Kidney (tissue), 22 donors: ENCODE measurements at places on chromosomes 6 and 20.

DNA sequence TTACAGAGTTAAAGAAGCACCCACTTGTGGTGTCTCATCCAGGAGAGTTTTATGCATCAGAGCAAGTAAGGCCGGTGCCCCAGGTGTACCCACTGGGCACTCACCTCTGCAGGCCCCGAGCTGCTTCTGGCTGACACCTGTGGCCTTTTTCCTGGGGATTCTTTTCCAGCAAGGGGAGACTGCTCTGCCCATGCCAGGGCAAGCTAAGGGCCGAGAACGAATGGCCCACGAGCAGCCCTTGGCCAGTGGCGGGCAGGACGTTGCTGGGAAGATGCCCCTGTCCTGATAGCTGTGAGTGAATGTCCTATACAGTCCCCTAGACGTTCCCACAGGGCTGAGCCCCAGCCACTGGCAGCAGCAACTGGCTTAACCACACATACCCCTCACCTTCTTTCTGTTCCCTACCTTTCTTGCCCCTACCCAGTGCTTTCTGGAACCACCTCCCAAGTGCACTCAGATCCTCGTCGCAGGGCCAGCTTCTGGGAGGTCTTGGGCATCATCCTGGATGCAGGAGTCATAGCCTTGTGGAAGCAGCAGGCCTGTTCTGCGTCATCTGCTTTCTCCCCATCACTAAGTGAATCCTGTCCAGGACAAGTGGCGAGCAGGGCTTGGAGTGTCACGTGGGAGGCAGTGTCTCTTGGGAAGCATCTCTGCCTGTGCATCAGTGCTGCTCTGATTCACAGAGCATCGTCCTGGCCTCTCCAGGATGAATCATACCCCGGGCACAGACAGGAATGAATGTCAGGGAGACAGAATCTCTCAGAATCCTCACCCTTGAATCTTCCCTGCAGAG, 32.5 kb downstream of the SYNDIG1 start:
- DNase-seq, result no peak

DNA sequence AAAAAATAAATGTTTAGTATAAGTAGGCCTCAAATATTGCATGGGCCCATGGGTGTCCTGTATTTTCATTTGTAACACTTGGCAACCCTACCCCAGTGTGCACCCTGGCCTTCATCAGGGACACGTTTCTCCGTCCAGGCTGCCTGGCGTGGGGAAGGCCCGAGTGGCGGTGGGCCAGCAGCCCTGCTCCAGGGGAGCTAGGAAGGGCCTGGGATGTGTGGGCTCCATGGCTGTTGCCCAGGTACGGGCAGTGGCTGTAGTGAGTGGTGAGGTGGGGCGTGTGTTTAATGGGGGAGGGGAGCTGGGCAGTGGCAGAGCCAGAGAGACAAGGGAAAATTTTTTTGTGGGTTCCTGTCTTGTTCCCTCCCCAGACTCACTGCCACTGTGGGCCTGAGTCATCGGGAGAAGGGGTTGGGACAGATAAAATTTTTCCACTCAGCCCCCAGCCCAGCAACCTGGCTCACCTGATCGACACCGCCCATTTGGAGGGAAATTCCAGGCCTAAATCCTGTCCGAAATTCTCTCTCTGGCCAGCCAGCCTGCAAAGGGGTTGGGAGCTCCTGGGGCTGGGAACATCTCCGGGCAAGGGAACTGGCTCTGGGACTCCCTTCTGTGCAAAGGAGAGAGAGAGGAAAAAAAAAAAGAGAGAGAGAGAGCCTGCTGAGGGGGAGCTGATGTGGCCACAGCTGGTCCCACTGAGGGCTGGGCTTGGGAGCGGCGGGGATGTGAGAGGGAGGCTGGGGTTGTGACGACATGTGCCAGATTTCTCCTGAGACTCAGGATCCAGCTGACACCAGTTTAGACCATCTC, 32.5 kb upstream of the VEGFA start:
- no peak for DNase-seq

DNA sequence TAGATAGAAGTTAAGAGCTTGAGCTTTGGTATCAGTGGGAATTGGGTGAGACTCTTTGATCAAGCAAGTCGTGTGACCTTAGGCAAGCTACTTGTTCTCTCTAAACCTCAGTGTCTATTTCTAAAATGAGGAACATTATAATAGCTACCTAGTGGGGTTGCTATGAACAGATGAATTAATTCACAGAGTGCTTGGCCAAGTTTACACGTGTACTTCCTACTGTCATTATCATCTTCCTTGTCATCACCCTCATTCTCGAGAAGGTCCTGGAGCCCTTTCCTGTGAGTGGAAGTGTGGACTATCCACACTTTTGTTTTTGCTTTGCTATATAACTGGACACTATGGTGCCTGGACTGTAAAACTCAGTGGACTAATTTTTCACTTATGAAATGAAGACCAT, 64.0 kb downstream of the BCKDHB start:
- no peak for DNase-seq

DNA sequence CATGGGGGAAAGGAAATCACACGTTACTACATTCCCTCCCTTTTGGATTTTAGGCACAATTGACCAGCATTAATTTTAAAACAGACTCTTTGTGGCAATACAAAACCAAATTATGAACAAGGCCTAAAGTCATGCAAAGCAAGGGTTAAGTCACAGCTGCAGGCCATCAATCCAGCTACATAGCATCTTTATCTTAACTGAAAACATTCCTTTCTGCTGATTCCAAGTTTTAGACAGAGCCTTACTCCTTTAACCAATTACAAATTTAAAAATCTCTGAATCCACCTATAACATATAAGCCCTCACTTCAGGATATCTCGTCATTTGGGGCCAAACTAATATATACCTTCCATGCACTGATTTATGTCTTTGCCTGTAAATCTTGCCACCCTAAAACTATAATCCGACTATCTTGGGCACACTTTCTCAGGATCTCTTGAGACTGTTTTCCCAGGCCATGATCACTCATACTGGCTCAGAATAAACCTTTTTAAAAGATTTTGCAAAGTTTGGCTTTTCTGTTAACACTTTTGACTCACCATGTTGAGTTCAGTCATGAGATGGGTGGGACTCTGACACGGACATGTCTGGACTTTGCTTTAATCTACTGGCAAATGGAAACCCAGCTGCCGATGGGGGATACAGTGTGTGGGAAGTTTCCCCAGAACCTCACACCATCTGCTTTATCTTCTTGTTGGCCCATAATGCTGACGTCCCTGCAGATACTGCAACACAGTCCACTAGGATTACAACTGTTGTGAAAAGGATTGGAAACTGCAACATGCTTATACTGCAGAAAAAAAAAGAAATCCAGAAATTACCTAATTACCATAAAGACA, 757.0 kb downstream of the PTPRT start:
- peak; percentile 38 for DNase-seq

GRCh38 chr20:7975851-7976414, 35.7 kb upstream of the HAO1 start:
- no peak for DNase-seq

GRCh38 chr6:81613606-81614005, 138.9 kb downstream of the TENT5A start:
- no peak for DNase-seq

DNA sequence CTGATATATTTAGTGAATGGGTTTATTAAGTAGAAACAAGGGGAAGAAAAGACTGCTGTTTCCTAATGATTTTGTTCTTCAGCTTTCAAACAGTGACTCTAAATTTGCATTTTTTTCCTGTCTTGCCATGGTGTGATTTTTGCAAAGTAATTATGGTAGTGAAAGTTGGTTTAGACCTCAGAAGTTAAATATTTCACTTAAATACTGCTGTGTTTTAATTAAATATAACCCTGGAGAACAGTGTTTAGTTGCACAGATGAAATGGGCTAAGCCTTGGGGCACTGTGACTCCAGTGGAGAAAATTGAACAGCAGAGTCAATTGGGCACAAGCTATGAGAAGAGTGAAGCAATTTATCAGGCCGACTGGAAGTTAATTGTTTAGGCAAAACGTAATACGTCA, 111.1 kb upstream of the MCHR2 start:
- DNase-seq, result no peak

- no peak for DNase-seq
These were observed 104.9 kb downstream of the CENPW start for GRCh38 chr6:126444659-126445273.

DNA sequence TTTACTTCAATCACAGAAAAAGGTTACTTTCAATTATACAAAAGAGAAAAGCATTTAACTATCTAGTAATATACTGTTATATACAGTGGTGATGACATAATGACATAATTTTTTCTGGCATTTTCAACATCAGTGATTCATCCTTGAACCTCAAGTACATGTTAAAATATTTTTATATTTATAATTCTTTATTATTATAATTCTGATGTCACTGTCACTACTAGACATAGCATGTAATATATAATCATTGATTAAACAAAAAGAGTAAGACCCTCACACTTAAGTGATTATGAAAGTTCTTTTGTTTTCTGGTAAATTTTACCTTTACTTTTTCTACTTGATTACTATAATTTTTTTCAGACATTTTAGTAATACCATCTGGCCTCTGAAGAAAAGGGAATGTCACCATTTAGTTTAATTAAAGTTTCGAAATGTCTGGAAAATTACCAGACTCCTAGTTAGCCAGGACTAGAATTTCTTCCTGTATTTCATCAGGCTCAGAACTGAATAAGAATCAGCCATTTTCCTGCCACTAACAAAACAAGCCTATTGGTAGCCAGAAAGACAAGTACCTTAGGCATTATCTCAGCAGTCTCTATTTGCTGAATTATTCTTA, 71.5 kb downstream of the FILIP1 start:
- DNase-seq, result no peak

DNA sequence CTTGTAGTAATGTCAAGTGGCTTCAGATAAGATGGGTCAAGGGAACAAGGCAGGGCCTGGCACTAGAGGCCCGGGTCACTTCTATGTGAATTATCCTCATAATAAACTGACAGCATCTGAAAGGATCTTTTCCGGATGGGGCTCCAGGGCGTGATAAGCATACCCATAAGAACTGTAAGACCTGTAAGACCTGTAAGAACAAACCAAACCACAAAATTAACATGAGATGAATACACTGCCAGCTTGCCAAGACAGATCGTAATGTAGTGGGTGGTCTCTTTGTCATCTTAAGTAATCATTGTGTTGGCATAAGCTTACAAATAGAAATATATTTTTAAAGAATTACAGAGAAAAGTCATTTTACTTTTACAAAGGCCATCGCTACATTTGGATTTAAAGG, 334.9 kb downstream of the RFPL4B start:
- DNase-seq, result no peak

DNA sequence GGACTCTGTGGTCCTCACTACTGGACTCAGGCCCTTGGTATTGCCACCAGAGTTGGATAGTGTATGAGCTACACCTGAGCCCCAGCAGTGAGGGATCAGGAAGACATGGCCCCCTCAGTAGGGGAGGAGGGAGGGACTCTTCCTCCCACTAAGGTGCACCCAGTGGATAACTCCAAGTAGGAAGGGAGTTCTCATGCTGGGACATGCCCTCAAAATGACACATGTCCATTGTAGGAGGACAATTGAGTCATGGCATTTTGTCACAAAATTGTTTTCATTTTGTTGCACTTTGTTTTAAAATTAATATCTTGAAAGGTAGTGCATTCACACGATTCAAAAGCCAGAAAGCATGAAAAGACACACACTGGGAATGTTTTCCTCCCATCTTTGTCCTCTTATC, 127.2 kb downstream of the FOXO3 start:
- no peak for DNase-seq
